ENCODE measurements at places on chromosomes 11 and 22. TPM values are rescaled to one million over a fixed set of nuclear protein-coding genes. Genes with fewer than 3 reads are reported as not detected.

DNA sequence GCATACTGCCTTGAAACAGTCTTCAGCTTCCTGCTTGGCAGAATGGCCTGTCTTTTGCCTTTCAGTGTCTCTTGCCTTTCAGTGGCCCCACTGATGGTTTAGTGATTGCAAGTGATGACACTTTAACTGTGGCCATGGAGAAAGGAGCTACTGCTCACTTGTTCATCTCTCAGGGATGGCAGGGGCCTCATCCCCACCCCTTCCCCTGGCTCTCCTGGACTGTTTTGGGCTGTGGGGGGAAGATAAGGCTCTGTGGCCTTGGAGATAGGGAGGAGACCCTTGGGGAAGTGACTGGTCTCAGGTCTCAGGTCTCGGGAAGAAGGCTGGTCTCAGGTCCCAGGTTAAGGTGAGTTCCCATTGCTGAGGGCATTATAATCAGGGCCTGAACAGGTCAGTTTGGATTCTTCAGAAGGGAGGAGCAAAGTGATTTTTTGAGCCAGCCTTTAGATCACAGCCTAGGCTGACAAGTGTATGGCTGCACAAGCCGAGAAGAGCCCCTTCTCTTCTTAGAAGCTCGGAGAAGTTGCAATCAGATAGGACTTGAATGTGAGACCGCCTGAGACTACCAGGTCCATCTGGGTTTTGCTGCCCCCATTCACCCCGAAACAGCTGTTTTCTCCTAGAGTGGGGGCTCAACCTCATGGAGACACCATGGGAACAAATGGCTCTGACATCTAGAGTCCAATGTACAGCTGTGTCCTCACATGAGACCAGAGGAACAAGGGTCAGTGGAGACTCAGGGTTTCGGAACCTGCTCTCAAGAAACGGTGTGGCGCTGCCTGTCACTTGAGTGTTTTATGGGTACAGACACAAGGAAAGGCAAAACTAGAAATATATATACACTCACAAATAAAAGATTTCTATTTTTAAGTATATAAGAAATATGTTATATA lies 15.9 kb upstream of the P2RY2 start:
- H3K4me3 ChIP-seq, result no peak overlapping the region
- no peak for DNase-seq
- no peaks in the 10 kb centered on the region for H3K27me3 ChIP-seq

DNA sequence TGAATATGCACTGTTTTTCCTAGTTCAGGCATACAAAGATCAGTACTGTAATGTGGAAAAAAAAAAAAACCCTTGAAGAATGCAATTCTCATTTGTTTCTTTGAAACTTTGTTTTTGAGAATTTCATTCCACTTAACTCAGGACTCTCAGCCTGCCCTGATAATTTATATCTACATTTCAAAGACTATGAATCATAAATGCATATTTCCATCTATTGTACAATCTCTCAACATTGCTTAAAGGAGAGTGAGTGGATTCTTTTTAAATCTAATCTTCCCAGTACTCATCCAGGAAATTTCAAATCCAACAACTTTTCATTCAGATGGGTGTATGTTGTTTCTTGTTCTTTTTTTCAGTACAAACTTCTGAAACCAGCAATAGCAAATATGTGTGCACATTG lies 322.2 kb upstream of the DDI1 start:
- no peak overlapping the region for H3K27ac ChIP-seq
- H3K27me3 ChIP-seq, result no peaks in the 10 kb centered on the region
- no peaks in the 10 kb centered on the region for H3K36me3 ChIP-seq
- DNase-seq, result no peak

DNA sequence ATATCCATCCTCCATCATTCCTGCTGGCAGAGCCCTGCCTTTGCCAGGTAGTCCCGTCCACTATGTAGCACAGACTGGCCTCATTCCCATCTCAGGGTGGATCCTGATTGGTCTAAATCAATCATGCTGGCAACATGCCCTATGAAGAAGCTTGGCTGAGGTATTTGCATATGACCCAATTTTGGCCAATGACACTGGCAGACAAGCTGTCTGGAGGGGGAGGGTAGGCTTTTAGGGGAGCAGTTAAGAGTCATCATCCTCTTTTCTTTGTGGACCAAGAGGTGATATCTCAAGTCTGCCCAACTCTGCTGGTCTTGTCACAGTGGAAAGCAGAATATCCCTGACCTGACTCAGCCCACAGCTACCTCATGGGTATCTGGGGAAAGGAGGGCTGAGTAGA lies 5.1 kb downstream of the CCDC89 start:
- H3K4me1 ChIP-seq, result peaks cover 5% of the 10 kb centered on the region
- H3K27me3 ChIP-seq, result no peaks in the 10 kb centered on the region
- no peak overlapping the region for H3K27ac ChIP-seq
- H3K36me3 ChIP-seq, result no peaks in the 10 kb centered on the region
- H3K4me3 ChIP-seq, result no peak overlapping the region

Gene IGSF22
- total RNA-seq, result 1.2 TPM

- no peaks in the 10 kb centered on the region for H3K27me3 ChIP-seq
- peaks cover 20% of the 10 kb centered on the region for H3K4me1 ChIP-seq
- no peaks in the 10 kb centered on the region for H3K36me3 ChIP-seq
- peak; percentile 81 for DNase-seq
- peak overlapping the region; percentile 76 for H3K27ac ChIP-seq
Observed at GRCh38 chr22:18044548-18045271, 20.3 kb upstream of the MICAL3 start.

- H3K36me3 ChIP-seq, result no peaks in the 10 kb centered on the region
- no peaks in the 10 kb centered on the region for H3K27me3 ChIP-seq
- no peak overlapping the region for H3K4me3 ChIP-seq
- no peak for DNase-seq
- H3K27ac ChIP-seq, result no peak overlapping the region
Observed at GRCh38 chr22:35138521-35138920, 72.6 kb downstream of the ISX start.

Gene PCF11
- 27.8 TPM for total RNA-seq

GRCh38 chr22:43310311-43310710 lies 32.9 kb downstream of the SCUBE1 start:
- DNase-seq, result no peak
- no peak overlapping the region for H3K27ac ChIP-seq
- H3K4me1 ChIP-seq, result no peaks in the 10 kb centered on the region
- no peak overlapping the region for H3K4me3 ChIP-seq
- no peaks in the 10 kb centered on the region for H3K27me3 ChIP-seq

GRCh38 chr11:20488352-20488751 lies 100.8 kb downstream of the PRMT3 start:
- no peaks in the 10 kb centered on the region for H3K27me3 ChIP-seq
- DNase-seq, result no peak

GRCh38 chr22:20442485-20443284 lies 5.1 kb upstream of the SCARF2 start:
- H3K27ac ChIP-seq, result no peak overlapping the region
- H3K27me3 ChIP-seq, result no peaks in the 10 kb centered on the region
- no peak overlapping the region for H3K4me3 ChIP-seq
- no peaks in the 10 kb centered on the region for H3K4me1 ChIP-seq
- H3K36me3 ChIP-seq, result peaks cover 21% of the 10 kb centered on the region
- DNase-seq, result peak; percentile 15
